Naive thymus-derived CD8-positive, alpha-beta T cell (primary cell): ENCODE measurements at places on chromosomes 7 and 10.

- DNase-seq, result no peak
Observed at GRCh38 chr7:22860337-22860736, 37.7 kb upstream of the TOMM7 start.

GRCh38 chr7:18905316-18905943 is 212.0 kb downstream of the TWIST1 start:
- DNase-seq, result no peak

- no peak for DNase-seq
Observed at GRCh38 chr10:35642793-35643114, 658 bp upstream of the FZD8 start.

DNA sequence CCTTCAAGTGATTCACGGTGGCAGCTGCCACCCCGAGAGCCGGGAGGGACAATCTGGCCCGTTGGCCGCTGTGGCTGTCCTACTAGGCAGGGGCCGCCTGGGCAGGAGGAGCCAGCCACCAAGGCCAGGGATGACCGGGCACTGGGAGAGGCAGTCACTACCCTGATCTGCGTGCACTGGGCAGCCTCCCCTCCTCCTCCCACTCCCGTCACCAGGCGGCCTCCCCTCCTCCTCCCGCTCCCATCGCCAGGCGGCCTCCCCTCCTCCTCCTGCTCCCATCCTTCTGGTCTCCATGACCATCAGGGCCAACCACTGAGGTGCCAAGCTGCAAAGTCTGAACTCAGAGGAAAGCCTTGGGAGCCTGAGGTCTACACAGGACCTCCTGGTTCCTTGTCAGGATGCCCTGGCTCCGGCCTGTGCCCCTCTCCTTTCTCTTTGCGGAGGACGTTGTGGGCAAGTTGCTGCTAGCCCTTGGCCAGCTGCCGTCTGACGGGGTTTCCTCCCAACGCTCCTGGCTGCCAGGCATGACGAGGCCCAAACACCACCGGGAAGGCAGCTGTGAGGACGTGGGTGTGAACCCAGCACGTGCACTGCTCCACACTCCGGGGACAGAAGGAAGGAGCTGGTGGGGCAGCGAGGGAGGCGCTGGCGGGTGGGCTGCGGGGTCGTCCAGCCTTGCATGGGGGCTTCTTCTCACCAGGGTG is 131.1 kb downstream of the WDR37 start:
- DNase-seq, result no peak

DNA sequence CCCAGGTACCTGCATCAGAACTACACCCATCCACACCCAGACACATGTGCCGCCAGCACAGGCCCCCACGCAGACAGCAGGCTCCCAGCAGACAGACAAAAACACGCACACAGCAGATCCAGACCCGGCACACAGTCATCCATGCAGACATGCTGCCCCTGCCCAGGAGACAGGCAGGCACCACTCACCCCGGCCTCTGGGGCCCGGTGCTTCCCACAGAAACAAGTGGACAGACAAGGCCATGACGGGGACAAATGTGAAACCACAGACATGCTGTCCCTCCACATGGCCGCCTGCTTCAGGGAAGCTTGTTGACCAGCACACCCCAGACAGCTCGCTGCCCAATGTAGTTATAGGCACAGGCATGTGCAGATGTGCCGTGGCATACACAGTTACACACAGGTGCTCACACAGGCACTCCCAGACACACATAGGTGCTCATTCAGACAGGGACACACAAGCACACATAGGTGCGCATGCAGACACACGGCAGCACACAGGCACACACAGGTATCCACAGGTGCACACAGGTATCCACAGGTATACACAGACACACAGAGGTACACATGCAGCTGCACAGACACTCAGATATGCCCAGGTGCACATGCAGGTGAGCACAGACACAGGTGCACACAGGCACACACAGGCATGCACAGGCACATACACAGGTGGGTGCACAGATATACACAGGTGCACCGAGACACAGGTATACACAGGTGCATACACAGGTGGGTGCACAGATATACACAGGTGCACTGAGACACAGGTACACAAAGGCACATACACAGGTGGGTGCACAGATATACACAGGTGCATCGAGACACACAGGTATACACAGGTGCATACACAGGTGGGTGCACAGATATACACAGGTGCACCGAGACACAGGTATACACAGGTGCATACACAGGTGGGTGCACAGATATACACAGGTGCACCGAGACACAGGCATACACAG is 10.5 kb upstream of the SCART1 start:
- no peak for DNase-seq

DNA sequence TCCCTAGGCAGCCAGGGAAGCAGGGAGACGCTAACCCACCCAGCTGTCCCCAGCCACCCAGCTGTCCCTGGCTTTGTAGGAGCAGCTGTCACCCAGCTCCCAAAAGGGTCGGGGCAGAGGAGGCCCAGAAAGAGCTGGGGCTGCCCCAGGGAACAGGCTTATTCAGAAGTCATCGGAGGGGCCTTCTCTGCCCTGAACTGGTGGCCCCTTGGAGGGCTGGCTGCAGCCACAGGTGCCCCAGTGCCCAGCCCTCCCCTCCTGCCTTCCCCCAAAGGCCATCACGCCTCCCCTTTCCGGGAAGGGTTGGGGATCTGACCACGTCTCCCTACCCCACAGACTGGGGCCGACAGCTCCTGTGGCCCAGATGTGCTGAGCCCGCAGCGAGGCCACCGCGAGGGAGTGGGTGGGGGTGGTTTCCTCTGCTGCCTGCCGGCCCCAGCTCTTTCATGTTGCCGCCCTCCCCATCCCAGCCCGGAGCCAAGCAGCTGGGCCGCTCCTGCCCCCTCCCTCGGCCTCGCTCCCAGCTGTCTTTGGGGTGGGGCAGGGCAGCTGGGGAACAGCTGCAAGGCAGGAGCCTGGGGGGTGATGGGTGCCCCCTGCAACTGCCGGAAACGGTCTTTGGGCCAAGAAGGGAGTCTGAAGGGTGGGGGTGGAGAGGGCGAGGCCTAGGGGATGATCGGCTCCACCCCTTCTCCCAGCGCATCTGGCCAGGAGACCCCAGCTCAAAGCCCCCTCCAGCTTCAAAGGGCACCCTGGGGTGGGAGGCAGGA is 16.8 kb downstream of the TRIM8 start:
- DNase-seq, result peak; percentile 55

- peak; percentile 45 for DNase-seq
Observed at GRCh38 chr10:26439406-26440087, 1.4 kb downstream of the APBB1IP start.

DNA sequence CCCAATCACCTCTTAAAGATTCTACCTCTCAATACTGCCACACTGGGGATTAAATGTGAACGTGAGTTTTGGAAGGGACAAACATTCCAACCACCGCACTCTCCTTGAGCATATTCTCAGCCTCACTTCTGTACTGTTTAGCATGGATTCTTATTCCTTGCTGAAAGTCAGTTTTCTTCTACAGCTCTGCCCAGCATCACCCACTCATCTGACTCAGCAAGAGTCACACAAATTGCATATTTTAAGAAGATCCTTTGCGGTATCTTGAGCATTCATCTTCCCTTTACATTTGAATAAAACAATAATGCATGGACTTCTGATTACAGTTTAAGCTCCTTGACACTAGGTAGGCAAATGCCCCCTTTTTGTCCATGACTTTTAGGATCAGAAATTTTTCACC is 251.6 kb upstream of the MKLN1 start:
- DNase-seq, result no peak

DNA sequence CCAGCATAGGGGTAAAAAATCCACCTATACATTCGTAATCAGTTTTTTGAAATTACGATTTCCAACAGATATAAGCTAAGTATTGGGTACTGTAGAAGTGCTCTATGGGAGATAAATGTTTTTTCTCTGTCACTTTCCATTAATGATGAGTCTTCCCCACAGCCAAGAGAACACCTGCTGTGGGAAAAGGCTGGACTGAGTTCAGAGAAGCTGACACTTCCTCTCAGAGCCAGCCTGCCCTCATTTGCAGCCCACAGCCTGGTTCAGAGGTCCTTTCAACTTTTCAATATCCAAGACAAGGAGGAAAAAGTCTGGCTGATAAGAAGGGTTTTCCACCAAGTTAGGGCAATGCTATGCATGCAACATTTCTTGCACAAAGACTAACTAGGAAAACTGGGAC is 64.5 kb upstream of the DNAJB12 start:
- no peak for DNase-seq

DNA sequence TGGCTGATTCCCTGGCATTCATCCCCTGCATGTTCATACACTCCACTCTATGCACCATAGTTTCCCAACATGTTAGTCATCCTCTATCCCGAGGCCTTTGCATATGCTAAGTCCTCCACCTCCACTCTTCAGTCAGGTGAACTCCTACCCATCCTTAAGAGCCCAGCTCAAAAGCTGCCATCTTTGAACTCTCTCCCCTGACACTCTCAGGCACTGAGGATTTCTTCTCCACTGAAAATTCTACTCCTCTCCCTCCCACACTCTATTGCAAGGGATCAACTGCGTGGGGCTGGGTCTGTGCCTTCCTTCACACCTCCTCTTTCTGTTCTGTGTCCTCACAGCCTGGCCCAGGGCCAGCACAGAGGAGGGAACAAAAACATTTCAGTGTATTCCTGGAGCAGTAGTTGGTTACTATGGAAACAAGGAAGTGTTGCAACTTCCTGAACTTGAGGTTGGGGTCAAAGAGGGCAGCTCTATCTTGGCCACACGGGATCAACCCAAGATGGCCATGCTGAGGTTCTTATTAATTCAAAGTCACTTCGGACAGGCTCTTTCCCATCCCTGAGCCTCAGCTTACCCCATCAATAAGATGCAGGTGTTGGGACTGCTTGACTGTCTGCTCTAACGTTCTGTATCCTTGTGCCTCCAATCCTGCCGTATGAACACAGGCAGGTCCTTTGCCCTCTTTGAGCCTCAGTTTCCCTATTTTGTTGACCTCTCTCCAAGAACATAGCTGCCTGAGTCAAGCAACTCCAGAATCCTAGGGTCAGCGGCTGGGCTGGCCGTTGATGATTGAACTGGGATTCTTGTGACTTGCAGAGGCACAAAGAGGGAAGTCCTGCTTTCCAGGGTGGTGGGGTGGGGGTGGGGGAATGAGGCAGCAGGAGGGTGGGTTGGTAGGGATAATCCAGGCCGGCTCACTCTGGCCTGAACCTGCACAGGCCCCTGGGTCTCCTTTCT is 15.5 kb downstream of the ZMIZ1 start:
- DNase-seq, result no peak

- no peak for DNase-seq
Observed at GRCh38 chr7:33761449-33762080, 143.8 kb upstream of the BMPER start.
